Activated CD4-positive, alpha-beta memory T cell treated with anti-CD3 and anti-CD28 coated beads, Interleukin-2, amount 10 ng/mL, durations not matched to agents 7 days and 5 days (primary cell): ENCODE measurements at places on chromosomes 6 and 20. TPM values are rescaled to one million over a fixed set of nuclear protein-coding genes. Genes with fewer than 3 reads are reported as not detected.
A peak's percentile ranks its signal among the peaks of the same experiment; 100 is the strongest.

The CD83 gene
- 6.4 TPM for total RNA-seq

The PPP1R3G gene
- total RNA-seq: 0.08 TPM

DNA sequence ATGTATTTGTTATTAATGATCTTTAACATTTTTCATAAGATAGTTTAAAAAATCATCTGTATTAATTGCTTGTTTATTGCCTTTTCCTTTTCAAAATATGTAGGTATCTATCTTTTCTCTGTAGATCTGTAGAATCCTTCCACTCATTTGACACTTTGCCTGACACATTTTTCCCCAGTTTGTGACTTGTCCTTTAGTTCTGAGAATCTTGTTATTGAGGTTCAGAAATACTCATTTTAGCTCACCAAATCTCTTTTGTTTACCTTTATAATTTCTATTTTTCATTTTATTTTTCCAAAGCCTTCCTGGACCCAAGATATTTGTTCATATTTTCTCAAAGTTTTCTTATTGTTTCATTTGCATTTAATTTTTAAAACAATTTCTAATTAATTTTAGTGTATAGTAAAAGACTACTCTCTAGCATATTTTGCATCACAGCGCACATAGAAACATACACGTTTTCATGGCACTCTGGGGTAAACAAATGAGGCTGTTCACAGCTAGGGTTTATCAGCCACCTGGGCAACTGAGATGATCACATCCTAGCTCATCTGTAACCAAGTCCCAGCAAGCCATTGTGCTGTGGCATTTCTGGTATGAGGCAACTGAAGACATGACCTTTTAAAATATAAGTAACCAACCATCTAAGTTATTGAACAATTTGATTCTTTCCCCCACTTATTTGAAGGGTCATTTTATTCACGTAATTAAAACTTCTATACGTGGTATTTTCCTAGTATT, 275.7 kb downstream of the ADGB start:
- H3K4me1 ChIP-seq: peaks cover 8% of the 10 kb centered on the region
- H3K27ac ChIP-seq: no peak overlapping the region
- no peak overlapping the region for H3K4me3 ChIP-seq
- DNase-seq: no peak

The NKX2-2 gene
- total RNA-seq: not detected

DNA sequence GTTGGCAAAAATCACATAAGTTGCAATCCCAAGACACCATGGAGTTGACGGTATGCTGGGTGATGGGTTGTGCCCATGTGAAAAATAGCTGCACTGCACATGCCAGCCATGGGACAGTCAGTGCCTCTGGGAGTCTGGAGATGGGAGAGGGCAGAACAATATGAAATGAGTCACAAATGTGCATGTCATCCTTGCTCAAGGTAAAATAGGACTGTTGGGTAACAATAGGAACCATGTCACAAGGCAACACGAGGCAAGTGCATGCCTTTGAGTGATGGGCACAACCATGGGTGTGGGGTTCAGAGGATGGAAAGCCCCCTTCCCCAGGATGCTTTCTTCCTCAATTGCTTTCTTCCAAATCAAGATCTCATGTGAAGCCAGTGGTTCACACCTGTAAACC, 70.5 kb upstream of the PIM1 start:
- DNase-seq: no peak
- no peak overlapping the region for H3K27ac ChIP-seq
- no peak overlapping the region for H3K4me3 ChIP-seq
- no peaks in the 10 kb centered on the region for H3K36me3 ChIP-seq
- H3K27me3 ChIP-seq: no peaks in the 10 kb centered on the region

DNA sequence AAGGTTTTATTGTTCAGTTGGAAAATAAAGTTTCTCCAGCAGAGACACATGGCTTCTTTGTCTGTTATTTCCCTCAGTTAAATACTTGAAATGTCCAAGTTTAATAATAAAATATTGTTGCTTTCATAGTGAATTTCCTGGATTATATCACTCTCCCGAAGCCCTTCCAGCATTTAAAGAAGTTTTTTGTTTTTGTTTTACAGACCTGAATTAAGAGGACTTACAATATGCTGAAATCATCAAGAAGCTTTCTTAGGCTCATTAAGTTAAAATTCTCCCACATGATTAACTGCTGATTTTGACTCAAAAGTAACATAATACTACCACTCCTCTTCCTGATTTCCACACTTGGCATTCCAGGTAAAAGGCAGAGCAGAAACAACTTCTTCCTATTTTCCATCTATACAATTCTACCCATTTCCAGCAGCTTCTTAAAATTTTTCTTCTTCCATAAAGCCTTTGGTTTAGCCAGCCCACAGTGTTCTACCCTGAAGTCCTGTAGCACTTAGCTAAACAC, 35.8 kb downstream of the PDSS2 start:
- no peak for DNase-seq
- H3K4me1 ChIP-seq: no peaks in the 10 kb centered on the region
- no peak overlapping the region for H3K4me3 ChIP-seq
- peaks cover 18% of the 10 kb centered on the region for H3K36me3 ChIP-seq
- no peaks in the 10 kb centered on the region for H3K27me3 ChIP-seq

DNA sequence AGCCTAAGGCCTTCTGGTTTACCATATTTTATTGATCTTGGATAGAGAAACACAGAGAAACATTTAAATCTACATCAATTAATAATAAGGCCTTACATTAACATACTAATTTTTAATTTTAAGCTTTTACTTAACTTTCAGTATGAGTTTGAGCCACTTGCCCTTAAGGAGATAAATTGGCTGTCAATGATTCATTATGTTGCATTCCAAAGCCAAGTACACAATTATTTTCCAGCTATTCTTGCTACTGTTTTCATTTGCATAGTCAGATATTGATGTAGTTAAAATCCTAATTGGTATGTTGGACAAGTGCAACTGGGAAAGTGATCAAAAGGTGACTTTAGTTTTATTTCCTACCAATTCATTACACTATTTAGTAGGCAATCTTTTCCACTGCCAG, 58.2 kb downstream of the MOCS1 start:
- H3K4me3 ChIP-seq: no peak overlapping the region
- no peaks in the 10 kb centered on the region for H3K27me3 ChIP-seq
- H3K4me1 ChIP-seq: no peaks in the 10 kb centered on the region
- no peak overlapping the region for H3K27ac ChIP-seq
- H3K36me3 ChIP-seq: no peaks in the 10 kb centered on the region

- H3K4me3 ChIP-seq: no peak overlapping the region
- H3K4me1 ChIP-seq: peaks cover 38% of the 10 kb centered on the region
- no peaks in the 10 kb centered on the region for H3K36me3 ChIP-seq
- H3K27ac ChIP-seq: no peak overlapping the region
Measured at GRCh38 chr6:131683479-131683878, 17.7 kb downstream of the OR2A4 start.

The LINC00237 gene
- not detected for total RNA-seq

DNA sequence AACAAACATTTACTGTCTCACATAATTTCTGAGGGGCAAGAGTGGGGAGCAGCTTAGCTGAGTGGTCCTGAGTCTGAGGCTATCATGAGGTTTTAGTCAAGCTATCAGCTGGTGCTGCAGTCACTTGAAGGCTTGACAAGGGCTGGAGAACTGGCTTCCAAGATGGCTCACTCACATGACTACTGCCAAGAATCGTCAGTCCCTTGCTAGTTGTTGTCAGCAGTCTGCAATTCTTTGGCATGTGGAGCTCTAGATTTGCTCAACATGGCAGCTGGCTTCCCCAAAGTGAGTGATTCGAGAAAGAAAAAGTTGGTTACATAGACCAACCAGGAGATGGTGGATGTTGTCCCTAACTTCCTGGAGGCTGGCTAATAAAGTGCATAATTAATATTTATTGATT, 2.8 kb upstream of the LRRC1 start:
- H3K36me3 ChIP-seq: peaks cover 2% of the 10 kb centered on the region
- H3K27ac ChIP-seq: no peak overlapping the region
- H3K4me3 ChIP-seq: no peak overlapping the region
- peaks cover 31% of the 10 kb centered on the region for H3K4me1 ChIP-seq

GRCh38 chr20:52402950-52403349, 211.4 kb upstream of the ZFP64 start:
- DNase-seq: no peak
- H3K27me3 ChIP-seq: no peaks in the 10 kb centered on the region
- peak overlapping the region; percentile 11 for H3K27ac ChIP-seq
- H3K36me3 ChIP-seq: peaks cover 11% of the 10 kb centered on the region
- H3K4me3 ChIP-seq: no peak overlapping the region
